Stimulated activated CD8-positive, alpha-beta memory T cell treated with anti-CD3 and anti-CD28 coated beads, Interleukin-4, amount 100 ng/mL, for 4 hours (primary cell): ENCODE measurements at places on chromosomes 3 and 15.

- DNase-seq = no peak
Observed at GRCh38 chr3:101984356-101984755, 135.0 kb downstream of the NFKBIZ start.

DNA sequence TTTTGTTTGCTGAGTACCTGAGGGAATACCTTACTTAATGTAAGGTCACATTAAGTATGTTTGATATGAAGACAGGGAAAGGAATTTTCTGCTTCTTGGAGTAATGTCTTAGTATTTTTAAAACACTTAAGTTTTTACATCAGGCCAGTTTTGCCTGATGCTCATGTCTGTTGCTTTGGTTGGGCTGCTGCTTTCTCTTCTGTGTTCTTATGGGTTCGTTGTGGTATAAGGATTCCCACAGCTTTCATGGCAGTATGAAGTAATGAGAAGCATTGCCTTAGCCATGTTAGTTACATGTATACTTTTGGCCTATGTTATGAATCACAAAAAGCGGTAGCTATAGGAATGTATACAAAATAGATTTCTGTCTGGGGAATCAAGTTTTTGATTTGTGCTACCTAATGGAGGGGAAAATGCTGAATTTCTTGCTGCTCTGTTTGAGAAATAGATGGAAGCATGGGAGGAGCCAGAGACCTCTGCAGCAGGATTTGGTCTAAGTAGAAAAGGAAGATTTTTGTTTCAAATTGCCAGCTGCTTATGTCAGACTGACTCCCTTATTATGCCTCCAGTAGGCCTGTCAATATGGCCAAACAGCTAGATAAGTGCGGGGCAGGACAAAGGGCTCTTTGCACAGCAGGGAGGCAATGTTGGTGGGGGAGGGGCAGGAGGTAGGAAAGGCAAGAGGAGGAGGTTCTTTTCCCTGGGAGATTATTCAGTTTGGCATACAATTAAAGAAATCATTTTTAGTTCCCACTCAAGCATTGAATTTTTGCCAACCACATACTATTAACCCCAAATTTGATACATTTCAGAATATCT lies 5.2 kb downstream of the SETD5 start:
- no peak for DNase-seq

DNA sequence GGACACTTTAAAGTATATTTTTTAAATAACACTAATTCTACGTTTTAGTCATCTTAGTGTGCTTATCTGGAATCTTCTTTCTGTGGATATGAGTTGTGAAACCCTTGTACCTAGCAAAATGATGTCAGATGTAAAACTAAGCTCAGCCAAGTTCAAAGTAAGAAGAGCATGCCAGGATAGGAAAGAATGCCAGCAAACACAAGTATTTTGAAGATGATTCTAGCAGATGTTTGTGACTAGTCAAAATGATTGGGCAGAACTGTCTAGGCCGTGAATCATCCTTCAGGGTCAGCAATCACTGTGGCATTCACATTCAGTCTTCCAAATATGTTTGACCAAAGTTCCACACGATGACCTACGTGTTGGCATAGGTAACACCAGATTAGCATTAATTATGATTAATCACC lies 5.4 kb upstream of the PLOD2 start:
- no peak for DNase-seq

- no peak for DNase-seq
Observed at GRCh38 chr15:92910451-92910850, 10.3 kb downstream of the CHD2 start.

- DNase-seq = no peak
Observed at GRCh38 chr3:125003369-125003853, 52.4 kb downstream of the HEG1 start.

DNA sequence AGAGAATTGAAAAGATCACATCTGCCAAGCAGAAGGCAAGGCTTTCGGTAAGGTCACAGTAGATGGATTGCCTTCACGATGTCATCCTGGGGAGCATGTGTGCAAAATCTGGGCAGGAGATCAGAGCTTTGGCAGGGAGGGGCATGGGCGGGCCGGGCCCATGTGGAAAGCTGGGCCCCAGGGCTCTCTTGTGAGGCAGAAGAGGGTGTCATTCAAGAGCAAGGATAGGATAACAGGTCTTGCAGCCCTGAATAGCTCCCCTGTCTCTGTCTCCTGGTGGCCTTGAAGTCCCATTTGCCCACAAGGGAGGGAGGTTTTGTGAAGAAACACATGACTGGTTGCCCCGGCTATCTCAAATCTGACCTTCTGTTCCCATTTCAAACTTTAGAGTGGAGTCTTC lies 172.0 kb downstream of the OPA1 start:
- DNase-seq = no peak
